ENCODE measurements at places on chromosomes 1 and 21.

GRCh38 chr1:158836038-158836437, 4.9 kb downstream of the MNDA start:
- no peak for DNase-seq

- DNase-seq = no peak
Measured at GRCh38 chr1:236273358-236273757, 8.4 kb downstream of the ERO1B start.

DNA sequence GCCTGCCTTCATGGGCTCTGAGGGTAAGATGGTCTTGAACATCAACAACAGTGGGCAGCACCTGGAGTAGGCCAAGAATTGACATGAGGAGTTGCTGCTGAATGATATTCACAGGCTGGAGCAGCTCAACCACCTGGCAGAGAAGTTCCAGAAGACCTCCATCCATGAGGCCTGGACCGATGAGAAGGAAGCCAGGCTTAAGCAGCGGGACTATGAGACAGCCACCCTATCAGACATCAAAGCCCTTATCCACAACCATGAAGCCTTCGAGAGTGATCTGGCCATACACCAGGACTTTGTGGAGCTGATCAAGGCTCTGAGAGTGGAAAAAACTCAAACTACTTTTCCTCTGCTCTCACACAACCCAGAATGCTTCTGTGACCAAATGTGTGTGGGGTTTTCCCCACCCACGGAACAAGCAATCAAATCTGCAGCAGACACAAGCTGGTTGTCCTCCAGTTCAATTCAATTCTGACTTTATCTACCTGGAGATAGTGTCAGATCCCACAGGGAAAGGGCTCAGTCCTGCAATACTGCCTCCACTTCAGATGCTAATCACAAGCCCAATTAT, 12.1 kb upstream of the EPHA10 start:
- DNase-seq = no peak

GRCh38 chr1:61743716-61744580, 1.7 kb downstream of the PATJ start:
- peak; percentile 55 for DNase-seq

GRCh38 chr1:82598337-82598736, 797.6 kb downstream of the ADGRL2 start:
- no peak for DNase-seq

DNA sequence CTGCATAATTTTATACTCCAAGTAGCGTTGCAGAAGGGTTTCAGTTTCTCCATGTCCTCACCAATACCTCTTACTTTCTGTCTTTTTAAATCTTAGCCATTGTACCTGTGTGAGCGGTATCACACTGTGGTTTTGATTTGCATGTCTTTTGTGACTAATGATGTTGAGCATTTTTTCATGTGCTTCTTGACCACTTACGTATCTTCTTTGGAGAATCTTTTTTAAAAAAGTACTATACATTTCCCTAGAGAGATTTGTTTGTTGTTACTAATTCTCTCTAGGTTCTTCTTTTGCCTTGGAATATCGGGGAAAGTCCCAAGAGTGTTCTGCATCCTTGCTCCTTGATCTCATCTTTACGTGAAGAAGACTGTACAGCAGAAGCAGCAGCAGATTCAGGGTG, 81.8 kb upstream of the WARS2 start:
- DNase-seq = no peak

- DNase-seq = no peak
Measured at GRCh38 chr1:47557066-47557465, 119.2 kb downstream of the FOXD2 start.

DNA sequence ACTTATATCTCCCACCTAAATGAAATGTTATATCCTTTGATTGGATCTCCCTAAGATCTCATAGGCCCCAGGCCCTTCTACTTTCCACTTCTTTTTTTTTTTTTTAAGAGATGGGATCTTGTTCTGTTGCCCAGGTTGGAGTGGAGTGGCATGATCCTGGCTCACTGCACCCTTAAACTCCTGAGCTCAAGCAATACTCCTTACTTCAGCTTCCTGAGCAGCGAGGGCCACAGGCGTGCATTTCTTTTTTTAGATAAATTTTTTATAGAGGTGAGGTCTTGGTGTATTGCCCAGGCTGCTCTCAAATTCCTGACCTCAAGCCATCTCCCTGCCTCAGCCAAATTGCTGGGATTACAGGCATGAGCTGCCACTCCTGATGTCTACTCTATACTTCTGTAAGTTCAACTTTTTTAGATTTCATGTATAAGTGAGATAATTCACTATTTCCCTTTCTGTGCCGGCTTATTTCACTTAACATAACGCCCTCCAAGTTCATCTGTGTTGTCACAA, 987.5 kb upstream of the NCAM2 start:
- DNase-seq = no peak

DNA sequence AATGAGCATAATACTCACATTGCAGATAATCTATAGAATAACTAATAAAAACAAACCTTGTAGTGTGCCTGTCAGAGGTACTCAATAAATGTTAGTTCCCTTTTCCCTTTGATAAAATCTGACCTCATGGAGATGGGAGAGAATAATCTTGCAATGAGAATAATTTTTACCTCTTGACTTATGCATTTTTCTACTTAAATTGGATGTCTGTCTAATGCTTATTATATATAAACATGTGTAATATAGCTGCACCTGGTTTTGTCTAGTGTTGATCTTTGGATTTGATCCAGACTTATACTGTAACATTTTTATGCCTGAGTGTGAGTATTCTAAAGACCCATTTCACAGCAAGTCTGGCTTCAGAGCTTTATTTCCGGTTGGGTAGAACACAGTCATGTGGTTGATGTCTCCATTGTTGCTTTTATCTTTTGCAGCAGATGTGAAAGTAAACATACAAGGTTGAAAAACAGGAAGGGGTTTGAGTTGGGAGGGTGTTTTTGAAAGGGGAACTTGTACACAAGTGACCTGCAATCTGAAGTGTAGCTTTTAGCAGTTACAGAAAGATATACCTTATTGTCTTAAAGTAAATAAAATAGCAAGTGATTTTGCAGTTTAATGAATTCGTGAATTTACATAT, 12.4 kb downstream of the EPB41 start:
- DNase-seq = no peak

- peak; percentile 75 for DNase-seq
Measured at GRCh38 chr21:39867198-39867650, at the start of gene PCP4. Gene PCP4, plus strand, starts transcription at chr21:39867438. Its CDS starts 64 bp downstream, at chr21:39867502.

DNA sequence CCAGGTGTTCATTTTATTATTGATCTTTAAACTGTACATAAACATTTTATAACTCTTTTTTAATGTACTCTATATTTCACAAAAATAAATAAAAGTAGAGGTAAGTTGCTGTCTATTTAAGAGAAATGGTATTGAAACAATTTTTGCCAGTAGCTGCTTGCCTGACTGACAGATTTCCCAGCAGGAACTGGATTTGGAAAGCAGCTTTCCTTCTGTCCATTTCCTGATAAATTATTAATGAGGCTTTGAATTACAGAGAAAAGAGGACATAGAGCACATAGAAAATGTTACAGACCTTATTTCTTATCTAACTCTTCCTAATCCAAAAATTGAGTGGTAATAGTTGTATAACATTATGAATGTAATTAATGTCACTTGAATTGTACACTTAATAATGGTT, 79.7 kb upstream of the BCL10 start:
- no peak for DNase-seq

DNA sequence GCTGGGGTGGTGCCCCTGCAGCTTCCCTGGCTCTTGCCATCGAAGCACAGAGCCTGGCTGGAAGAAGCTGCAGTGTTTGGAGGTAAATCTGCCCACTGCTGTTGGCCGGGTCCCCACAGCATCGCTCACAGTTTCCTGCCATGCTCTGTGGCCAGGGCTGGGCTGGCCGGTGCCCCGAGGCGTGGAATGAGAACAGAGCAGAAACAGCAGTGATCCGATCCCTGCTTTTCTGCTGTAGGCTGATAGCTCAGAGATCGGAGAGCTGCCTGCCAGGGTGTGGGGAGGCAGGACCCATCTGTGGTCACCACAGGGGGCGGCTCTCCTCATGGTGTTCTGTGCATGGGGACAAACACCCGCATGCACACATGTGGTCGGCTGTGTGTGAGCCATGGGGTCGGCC, 11.5 kb downstream of the SLC45A1 start:
- DNase-seq = no peak

DNA sequence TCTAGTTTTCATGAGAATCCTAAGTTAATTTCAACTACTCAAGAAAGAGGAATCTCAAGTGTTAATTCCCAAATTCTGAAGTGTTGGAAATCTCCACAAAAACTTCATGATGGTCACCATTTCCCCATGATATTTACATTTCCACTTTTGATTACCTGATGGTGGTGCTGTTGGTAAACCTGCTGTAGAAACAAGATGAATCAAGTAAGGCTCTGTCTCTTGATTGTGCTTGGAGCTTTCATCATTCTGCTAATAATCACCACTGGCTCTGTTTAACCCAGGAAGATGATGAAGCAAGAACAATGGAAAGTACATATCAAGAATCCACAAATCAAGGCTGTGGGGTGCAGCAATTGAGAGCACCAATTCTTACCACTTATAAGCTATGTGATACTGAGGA, 77.8 kb downstream of the C4BPA start:
- peak; percentile 8 for DNase-seq

DNA sequence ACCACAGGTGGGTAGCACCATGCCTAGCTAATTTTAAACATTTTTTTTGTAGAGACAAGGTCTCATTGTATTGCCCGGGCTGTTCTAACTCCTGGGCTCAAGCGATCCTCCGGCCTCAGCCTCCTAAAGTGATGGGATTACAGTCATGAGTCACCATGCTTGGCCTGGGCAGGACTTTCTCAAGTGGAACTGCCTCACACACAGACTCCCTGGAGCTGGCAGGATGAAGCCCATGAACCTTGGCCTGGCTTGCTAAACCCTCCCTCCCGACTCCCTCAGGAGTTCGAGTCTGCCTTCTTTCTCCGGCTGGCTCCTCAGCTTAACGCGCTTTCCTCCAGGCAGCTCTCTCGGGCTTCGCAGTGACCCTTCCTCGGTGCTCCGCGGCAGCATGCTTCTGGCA, 7.7 kb upstream of the ECE1 start:
- no peak for DNase-seq

DNA sequence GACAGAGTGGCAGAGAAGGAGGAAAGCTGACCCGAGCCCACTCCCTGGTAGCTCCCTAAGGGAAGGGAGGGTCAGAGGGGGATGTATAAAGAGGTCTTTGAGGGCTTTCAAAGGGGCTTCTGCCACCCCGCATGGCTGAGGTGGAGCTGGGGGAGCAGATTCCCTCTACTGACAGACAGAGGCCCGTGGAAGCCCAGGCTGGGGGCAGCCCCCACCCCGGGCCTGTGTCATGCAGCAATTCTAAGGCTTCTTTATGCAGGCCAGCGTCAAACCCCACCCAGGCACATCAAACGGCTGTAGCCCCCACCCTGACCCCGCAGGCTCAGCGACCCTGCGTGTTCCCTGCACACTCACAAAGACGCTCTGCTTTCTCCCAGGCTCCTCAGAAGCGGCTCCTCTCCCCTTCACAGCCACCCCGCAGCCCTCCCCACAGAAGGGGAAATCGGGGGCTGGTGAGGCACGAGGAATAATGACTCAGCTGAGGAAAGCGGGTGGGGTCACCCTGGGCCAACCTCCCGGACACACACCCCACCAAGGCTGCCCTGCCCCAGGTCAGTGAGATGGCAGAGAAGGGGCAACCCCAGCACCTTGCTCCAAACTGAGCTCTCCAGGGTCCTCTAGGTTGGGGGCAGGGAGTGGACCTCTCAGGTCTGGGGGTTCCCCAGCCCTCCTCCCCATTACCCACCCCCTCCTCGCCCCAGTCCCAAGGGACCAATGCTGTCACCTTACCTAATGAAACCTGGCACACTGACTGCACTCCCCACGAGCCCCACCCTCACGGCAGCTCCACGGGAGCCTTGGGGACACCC, 10.8 kb downstream of the SLC45A3 start:
- DNase-seq = no peak

GRCh38 chr1:40064797-40065499, 24.4 kb downstream of the CAP1 start:
- no peak for DNase-seq

- peak; percentile 74 for DNase-seq
Measured at GRCh38 chr21:36630485-36631206, 68.3 kb upstream of the SIM2 start.

DNA sequence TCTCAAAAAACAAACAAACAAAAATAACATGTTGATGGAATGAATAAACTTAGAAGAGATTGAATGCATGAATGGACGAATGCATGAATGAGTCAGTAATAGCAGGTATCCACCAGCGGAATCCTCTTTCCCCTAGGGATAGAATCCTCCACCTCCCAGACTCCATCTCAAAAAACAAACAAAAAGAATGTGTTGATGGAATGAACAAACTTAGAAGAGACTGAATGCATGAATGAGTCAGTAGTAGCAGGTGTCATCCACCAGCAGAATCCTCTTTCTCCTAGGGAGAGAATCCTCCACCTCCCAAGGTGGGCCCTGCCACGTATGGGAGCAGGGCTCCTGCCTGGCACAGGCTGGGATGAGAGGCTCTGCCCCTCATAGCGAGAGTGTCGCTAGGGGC, 26.8 kb upstream of the RNF19B start:
- no peak for DNase-seq

DNA sequence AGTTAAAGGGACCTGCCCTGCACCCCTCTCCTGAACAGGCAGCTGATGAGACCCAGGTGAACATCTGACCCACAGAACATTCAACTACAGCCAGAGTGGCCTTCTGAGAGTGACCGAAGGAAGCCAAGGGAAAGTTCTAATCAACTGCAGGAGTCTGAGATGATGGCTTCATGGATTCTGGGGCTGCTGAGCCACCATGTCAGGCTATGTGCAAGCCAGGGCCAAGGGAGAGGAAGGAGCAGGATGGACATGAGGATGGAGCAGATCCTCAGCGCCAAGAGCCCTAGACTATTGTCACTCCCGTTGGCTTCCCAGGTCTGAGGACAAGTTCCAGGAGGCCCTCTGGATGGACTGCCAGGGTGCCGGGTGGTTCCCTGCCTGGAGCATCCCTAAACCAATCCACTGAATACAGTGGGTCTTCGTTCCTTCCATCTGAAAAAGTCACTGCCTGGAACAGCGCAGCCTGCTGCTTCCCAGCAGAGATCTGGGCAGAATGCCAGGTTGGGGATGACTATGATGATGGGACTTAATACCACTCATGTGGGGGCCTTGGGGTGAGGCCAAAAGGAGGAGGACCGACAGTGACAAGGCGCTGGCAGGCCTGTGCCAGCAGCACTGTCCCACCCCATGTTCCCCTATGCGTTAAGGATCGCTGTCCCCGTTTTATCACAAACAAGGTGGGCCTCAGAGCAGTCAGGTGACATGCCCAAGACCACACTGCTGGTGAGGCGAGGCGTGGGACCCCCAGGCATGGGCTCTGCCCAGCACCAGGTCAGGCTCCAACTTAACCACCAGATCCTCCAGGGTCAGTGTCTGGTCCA, 19.8 kb downstream of the SPOCD1 start:
- DNase-seq = no peak

DNA sequence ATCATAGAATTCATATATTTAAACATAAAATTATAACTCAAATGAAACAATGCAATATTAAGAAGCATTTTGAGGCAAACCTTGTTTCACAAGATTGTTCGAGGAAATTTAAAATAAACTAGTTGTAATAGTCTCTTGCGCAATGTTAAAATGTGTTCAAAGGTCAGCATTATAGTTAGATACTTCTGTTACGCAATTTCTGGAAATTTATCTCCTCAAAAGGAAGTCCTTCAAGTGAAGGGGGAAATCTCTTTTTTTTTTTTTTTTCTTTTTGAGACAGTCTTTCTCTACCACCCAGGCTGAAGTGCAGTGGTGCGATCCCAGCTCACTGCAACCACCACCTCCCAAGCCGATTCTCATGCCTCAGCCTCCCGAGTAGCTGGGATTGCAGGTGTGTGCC, 52.1 kb downstream of the FMO4 start:
- no peak for DNase-seq

Data from Caco-2 (cell line).